Endothelial cell of coronary artery (primary cell): ENCODE measurements at places on chromosomes 2 and 18. TPM values are rescaled to one million over a fixed set of nuclear protein-coding genes. Genes with fewer than 3 reads are reported as not detected.

The CXCR2 gene
- not detected in 2 replicates for total RNA-seq

The GTF2A1L gene
- total RNA-seq, result 0.66 TPM in 1 of 2 replicates, not detected in the other

The SULT1C4 gene
- 4.3 and 9.3 TPM in 2 replicates for total RNA-seq

The TLX2 gene
- total RNA-seq, result not detected in 2 replicates

The KYNU gene
- total RNA-seq, result not detected in 2 replicates

The CDCA7 gene
- 5.7 and 7.1 TPM in 2 replicates for total RNA-seq

The B3GNT7 gene
- 0.09 TPM in 2 replicates for total RNA-seq

The PRPF40A gene
- total RNA-seq, result 115 and 145 TPM in 2 replicates

The BOLL gene
- total RNA-seq, result not detected in 2 replicates

The CD8A gene
- not detected in 2 replicates for total RNA-seq

The PLEKHA3 gene
- 5.8 and 8.9 TPM in 2 replicates for total RNA-seq
